ENCODE measurements at places on chromosomes 6 and 20. TPM values are rescaled to one million over a fixed set of nuclear protein-coding genes. Genes with fewer than 3 reads are reported as not detected.
A peak's percentile ranks its signal among the peaks of the same experiment; 100 is the strongest.

HEY2 gene
- 8.5 TPM for total RNA-seq

DNA sequence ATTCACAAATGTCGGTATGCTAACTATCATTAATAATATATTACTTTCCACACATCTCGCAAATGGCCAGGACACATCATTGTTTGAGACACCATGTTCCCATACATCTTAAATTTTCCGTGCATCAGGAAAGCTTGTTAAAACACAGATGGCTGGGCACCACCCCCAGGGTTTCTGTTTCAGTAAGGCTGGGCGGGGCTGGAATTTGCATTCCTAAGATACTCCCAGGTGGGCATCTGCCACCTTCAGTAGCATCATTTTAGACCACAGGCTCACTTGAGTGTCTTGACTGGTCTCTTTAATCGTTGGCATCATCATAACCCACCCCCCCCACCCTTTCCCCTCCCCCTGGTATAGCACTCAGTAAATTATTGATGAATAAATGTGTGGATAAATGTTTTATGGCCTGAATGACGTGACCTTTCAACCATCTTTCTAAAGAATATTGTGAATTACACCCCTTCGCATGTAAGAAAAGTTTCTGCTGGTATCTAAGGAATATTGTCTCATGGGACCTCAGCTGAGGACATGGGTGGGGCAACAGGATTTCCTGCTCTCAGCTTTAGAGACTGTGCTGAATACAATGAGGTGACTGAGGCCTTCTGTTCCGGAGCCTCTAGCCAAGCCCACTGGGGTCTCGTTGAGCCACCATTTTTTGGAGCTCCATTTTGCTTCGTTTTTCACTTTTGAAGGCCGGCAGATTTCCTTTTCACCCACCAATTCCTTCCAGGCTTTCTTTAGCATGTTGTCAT lies 124.1 kb upstream of the NEDD9 start:
- no peak for DNase-seq

- no peak for DNase-seq
Observed at GRCh38 chr6:147874322-147874721, 365.8 kb downstream of the SAMD5 start.

DNA sequence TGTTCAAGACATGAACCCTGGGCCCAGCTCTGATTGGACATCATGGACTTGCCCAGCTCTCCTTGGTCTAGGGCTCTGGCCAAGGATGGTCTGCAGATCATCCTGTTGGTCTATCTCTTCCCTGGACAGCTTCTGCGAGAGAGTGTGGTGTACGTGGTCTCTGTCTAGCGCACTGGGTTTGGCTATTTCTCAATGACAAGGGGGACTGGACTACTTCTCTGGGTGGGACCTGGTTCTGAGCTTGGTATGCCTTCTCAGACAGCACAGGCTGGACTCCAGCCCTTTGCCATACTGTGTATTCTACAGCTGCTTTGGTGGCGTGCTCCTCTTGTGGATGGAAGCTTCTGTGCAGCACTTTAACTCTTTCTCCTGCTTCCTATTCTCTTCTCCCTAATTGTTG lies 8.5 kb upstream of the RAET1E start:
- DNase-seq: no peak

DNA sequence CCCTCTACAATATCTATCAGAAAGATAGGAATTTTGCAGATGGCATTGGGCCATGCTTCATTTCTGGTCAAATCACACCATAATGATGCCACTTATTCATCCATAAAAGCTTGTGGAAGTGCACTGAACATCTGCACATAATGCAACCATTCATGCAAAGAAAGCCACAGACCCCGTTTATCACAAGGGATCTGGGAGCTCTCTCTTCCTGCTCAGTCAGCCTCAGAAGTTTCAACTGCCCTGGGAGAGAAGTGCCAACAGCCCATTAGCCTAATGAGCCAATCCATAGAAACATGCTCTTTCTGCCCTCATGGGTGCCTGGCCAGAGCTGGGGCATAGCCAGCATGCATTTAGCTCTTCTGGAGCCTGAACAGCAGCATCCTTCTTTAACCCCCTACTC lies 85.8 kb downstream of the SLC35F1 start:
- peak; percentile 94 for DNase-seq

GRCh38 chr20:4787069-4787468 lies 65.4 kb downstream of the PRND start:
- no peak for DNase-seq
